ENCODE measurements at places on chromosomes 6 and 20. TPM values are rescaled to one million over a fixed set of nuclear protein-coding genes. Genes with fewer than 3 reads are reported as not detected.

Gene VSTM2L
- total RNA-seq, result 11.0 TPM

Gene OGFRL1
- 4.1 TPM for total RNA-seq

Gene SLC12A5
- total RNA-seq, result 14.0 TPM

Gene AHI1
- total RNA-seq, result 10.7 TPM

Gene PNLDC1
- not detected for total RNA-seq

Gene ENTPD6
- 139 TPM for total RNA-seq

Gene PMEPA1
- 322 TPM for total RNA-seq

Gene TMEM170B
- total RNA-seq, result 0.59 TPM

Gene BMP7
- 0.38 TPM for total RNA-seq

Gene GFOD1
- total RNA-seq, result 1.9 TPM

Gene MCHR2
- not detected for total RNA-seq

Gene F13A1
- total RNA-seq, result not detected

Gene CEP57L1
- 6.3 TPM for total RNA-seq

Gene TAGAP
- total RNA-seq, result not detected

Gene NKX2-4
- not detected for total RNA-seq

Gene LGSN
- 2.3 TPM for total RNA-seq

Gene HLA-DOB
- not detected for total RNA-seq

Gene EDN1
- 36.7 TPM for total RNA-seq

Gene DOK5
- not detected for total RNA-seq

Gene VARS1
- 47.4 TPM for total RNA-seq

Gene TTK
- total RNA-seq, result 18.9 TPM

Gene PAK5
- total RNA-seq, result not detected

Gene RGS17
- total RNA-seq, result 8.5 TPM

Gene CABLES2
- total RNA-seq, result 6.4 TPM

Gene ALDH5A1
- total RNA-seq, result 8.1 TPM

Gene TRIM31
- total RNA-seq, result 1.4 TPM

Gene GSTA2
- total RNA-seq, result not detected
